ENCODE measurements at places on chromosomes 4 and X. TPM values are rescaled to one million over a fixed set of nuclear protein-coding genes. Genes with fewer than 3 reads are reported as not detected.

Gene MAGEE1
- 3.8 TPM for total RNA-seq

Gene PGAM4
- not detected for total RNA-seq

Gene TBC1D9
- 13.9 TPM for total RNA-seq

Gene CDS1
- total RNA-seq, result 20.8 TPM

Gene FAM114A1
- 64.1 TPM for total RNA-seq

Gene TMEM131L
- 13.4 TPM for total RNA-seq

Gene RTL3
- not detected for total RNA-seq

DNA sequence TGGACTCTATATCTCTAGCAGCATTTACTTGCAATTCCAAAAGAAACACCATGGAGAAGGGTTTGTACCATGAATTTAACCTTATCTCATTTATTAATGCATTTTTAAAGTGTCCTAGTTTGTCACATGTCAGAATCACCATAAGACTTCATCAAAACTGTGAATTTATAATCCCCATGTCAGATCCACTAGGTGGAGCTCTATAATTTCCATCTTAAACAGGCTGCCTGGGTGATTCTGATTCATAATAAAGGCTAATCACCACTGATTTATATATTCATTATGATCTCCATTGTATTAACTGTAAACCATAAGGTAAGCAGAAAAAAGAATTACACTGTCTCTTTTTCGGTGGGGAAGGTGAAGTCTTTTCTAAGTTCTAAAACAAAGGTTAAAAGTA lies 4.0 kb downstream of the TCEAL2 start:
- peak; percentile 0 for DNase-seq

- no peak for DNase-seq
Measured at GRCh38 chr4:2058264-2059045, 672 bp upstream of the NAT8L start.

DNA sequence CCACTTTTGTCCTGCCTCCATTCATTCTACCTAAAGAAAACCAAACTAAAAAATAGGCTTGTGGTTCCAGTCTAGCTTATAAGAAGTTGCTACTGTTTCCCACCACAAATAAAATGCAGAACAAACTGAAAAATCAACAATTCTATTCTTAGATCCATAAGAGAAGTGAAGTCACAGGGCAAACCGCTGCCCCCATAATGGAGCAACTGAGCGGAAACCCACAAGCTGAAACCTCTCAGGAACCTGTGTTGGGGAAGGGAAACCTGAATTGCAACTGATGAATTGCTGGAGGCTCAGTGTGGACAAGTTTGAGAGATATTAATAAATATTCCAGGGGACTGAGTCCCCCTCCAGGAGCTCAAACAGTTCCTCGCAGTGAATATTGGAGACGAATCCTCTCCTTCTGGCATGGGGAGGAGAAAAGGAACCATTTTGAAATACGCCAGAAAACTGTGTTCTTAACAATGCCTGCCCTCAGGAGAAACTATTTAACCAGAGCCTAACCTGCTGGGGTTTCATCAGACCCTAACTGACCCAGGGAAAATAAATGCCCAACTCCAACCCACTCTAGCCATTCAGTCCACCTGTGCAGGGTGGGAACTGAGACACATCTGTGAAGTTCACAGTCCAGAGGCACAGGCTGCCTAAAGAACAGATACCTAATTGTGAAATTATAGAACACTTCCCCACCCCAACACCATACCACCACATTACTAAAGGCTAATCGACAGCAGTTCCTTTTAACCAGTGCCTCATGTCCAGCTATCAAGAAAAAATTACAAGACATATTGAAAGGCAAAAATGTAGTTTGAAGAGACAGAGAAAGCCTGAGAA lies 22.8 kb upstream of the SH3RF1 start:
- DNase-seq, result no peak

GRCh38 chr4:75248770-75249407 lies 265.3 kb downstream of the RCHY1 start:
- DNase-seq, result peak; percentile 43

DNA sequence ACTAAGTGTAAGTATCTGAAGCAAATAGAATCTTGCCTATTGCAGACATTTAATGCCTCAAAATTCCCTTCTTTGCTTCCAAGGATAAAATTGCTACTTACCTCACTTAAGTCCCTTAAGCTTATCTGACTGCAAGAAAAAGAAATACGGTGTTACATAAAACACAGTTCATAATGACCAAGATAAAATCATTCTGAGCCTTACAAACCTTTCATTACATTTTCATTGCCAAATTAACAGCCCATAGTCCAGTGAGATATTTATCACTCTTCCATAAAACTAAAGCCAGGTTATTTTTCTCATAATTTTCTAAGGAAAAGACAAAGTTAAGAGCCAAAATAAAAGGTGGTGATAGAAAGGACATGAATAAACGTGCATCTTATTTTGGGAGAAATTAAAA lies 74.9 kb upstream of the ZNF518B start:
- no peak for DNase-seq

DNA sequence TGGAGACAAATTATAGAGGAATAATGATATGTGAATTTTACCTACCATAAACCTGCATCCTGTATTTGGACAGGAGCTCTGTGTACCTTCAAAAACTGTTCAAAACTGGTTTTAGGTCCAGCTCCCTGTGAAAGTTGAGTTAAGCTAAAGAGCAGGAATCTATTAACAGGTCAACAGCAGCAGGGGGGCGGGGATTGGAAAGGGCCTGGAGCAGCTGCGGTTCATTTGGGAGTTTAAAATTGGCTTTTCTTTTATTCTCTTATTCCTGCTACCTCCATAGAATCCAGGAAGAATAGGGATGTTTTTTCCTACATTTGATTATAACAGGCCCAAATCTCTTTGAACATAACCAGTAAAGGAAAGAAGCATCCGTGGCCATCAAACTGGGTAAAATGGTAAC lies 23.8 kb downstream of the SHROOM3 start:
- DNase-seq, result no peak

GRCh38 chrX:10615931-10616774 lies 4.2 kb downstream of the MID1 start:
- no peak for DNase-seq

GRCh38 chrX:122196343-122196742 lies 987.7 kb upstream of the GRIA3 start:
- DNase-seq, result no peak

GRCh38 chrX:129980001-129980401 lies 2.4 kb upstream of the BCORL1 start:
- DNase-seq, result no peak

GRCh38 chrX:133513123-133513522 lies 97.8 kb upstream of the GPC4 start:
- no peak for DNase-seq

DNA sequence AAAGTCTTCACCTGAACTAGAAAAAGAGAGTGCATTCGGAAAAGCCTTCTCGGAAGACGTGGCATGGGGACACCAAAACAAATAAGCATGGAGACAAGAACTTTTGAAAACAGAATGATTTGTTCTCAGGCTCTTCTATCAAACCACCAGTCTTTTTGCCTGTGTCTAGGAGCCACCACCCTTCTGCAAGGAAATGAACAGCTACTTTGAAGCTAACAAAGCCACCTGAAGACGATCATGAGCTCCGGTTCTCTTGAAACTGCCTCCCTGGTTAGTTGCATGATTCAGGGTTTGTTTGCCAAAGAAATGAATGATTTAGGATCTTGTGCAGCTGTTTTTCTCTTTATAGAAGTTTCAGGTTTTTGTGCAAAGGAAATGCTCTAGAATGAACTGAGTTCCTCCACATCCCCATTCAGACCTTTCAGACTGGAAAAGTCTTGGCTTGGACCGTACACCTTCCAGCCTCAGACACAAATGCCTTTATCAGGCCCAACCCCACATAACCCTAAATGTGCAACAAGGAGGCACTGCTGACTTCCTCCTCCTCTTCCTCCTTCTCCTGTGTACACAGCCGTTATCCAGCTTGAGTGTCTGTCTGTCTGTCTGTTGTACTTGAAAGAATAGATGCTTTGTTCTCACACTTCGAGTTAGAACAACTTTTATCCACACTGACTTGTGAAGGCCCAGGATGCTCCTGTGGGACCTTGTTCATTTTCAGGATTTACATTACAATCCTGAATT lies 334.8 kb upstream of the KLF3 start:
- no peak for DNase-seq

DNA sequence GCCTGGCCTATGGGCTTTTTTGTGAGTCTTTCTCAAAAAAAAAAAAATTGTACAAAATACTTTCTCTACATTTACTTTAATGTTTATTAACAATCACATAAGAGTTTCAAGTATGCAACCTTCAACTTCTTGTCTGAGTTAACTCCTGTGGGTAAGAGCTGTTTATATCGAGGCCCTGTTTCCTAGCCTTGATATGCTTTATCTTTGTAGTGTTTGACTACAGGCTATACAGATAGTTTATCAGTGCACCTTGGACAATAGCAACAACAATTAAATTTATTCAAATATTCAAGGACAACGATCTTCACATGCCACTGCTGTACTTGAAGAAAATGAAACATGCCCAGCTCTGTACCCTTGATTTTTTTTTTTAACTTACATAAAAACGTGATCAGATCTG lies 178.4 kb downstream of the ARHGAP10 start:
- DNase-seq, result no peak

DNA sequence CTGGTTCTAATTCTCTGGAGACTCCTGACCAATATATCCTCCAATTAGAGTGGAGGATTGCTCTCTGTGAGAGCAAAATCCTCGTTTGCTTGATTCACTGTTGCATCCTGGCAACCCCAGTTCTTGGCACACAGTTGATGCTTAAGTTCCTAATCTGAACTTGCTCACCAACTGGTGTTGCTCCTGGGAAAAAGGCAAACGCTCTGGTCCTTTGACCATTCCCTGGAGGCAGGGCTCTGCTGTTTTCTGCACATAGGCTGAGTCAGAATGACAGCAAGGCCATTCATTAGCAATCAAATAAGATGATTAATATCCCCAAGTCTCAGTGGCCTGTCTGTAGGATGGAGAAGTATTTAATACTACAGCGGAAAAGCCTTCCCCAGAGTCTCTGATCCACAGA lies 172.7 kb upstream of the TBC1D9 start:
- no peak for DNase-seq

GRCh38 chr4:13544606-13545393 lies 492 bp upstream of the NKX3-2 start:
- DNase-seq, result peak; percentile 40

DNA sequence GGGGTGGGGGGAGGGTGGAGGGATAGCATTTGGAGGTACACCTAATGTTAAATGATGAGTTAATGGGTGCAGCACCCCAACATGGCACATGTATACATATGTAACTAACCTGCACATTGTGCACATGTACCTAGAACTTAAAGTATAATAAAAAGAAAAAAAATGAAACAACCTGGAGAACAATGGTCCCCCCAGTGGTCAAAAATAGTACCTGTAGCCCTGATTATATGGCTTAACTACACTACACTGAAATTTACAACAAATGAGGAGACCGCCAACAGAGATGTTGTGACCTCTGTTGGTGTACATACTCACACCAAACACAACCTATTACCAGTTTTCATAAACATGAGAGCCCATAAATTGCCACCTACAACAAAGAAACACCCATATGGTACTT lies 7.3 kb upstream of the MAGEE1 start:
- DNase-seq, result no peak

- DNase-seq, result no peak
Measured at GRCh38 chr4:7790999-7791398, 148.7 kb downstream of the AFAP1 start.

GRCh38 chr4:3218824-3219760 lies 29.9 kb upstream of the MSANTD1 start:
- no peak for DNase-seq

Data from foreskin keratinocyte (primary cell).